Stimulated activated CD8-positive, alpha-beta memory T cell treated with anti-CD3 and anti-CD28 coated beads, Interleukin-15, amount 100 ng/mL, for 1 hour (primary cell): ENCODE measurements at places on chromosomes 12 and 14.

DNA sequence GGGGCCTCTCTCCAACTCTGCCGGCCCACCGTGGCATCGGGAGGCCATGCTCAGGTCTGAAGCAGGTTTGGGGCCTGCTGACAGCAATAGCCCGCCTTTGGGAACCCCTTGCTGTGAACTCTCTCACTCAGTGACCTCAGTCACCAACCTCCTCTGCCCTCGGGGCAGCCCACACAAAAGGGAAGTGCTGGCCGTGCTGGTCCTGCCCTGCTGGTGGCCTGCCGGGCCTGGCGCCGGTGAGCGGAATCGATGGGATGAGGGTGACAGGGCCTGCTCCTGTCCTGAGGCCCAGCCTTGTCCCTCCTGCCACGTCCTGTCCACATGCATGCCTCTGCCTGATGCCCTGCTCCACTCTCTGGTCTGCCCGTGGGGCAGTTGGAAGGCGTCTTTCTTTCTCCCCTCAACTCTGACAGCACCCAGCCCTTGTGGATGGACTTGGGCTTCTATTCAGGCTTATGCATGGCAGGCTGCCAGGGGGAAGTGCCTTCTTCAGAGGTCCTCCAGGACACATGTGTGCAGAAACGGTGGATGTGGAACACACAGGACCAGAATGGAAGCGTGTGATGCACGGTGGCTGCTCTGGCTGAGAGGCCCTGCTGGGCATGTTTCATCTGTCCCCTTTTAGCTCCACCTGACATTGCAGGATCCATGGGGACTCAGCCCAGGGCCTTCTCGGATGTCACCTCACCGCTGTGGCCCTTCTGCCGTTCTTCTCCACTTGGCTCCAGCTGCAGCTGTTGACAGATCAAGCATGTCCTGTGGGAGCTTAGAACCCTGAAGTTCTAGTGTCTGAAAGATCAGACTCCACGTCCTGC, 31.9 kb downstream of the IL31 start:
- no peak for DNase-seq

GRCh38 chr12:107306141-107306659, 212.9 kb upstream of the CRY1 start:
- no peak for DNase-seq

- no peak for DNase-seq
Observed at GRCh38 chr12:123723011-123723410, 10.9 kb downstream of the ATP6V0A2 start.

GRCh38 chr12:39605996-39606395, 13.6 kb downstream of the ABCD2 start:
- no peak for DNase-seq

GRCh38 chr12:113119980-113120669, 15.4 kb downstream of the RASAL1 start:
- no peak for DNase-seq

DNA sequence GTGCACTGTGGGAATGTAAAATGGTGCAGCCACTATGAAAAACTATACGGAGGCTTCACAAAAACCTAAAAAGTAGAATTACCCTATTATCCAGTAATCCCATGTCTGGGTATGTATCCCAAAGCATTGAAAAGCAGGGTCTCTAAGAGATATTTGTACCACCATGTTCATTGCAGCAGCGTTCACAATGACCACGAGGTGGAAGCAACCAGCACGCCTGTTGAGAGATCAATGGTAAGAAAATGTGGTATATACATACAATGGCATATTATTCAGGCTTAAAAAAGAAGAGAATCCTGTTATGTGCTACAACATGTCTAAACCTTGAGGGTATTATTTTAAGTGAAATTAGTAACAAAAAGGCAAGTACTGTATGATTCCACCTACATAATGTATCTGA, 910 bp upstream of the NOPCHAP1 start:
- DNase-seq: no peak

DNA sequence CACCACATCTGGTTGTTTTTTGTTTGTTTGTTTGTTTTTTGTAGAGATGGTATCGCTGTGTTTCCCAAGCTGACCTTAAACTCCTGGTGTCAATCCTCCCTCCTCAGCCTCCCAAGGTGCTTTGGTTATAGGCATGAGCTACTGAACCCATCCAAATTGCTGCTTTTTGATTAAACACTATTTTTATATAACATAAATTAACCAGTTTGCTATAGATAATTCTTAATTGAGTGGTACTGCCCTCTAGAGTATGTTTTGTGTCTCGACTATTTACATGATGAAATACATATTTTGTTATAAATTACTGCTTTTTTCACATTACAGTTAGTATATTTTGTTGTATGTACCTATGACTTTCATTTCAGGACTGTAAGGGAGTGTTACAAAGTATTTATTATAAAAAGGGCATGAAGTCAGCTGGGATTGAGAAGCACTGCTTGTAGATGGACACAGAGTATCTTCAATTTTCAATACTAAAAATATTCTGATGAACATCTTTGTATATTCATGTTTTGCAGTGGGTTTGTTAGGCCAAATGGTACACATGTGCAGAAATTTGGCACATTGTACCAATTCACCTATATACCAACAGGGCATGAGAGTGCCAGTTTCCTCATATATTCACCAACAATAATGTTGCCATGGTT, 14.9 kb upstream of the SCAF11 start:
- no peak for DNase-seq

DNA sequence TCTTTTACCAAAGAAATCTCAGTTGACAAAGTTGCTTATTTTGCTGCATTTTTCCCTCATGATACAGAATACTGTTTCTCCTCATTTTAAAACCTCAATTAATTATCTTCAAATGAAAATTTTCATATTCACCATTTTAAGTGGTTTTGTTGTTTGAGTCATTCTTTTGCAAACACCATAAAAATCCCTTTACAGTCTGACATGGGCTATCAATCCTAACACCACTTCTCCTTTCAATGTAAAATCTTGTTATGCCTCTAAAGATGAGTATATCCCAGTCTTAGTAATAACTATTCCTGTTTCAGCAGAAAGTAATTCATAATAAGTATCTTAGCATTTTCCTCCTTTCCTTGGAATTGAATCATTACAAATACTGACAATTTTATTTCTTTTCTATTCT, 192.2 kb downstream of the SYT1 start:
- no peak for DNase-seq

DNA sequence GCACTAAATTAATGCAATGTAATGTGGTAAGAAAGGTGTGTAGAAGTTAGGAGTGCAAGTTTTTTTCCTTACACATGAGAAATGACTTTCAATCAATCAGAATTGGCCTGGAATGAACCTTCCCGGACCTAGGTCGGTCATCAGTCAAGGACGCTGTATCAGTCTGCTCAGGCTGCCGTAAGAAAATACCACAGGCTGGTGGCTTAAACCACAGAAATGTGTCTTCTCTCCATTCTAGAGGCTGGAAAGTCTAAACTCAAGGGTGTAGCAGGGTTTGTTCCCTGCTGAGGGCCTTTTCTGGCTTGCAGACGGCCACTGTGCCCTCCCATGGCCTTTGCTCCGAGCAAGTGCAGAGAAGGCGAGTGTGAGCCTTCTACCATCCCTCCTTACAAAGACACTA, 86.6 kb upstream of the DYNC1H1 start:
- no peak for DNase-seq

DNA sequence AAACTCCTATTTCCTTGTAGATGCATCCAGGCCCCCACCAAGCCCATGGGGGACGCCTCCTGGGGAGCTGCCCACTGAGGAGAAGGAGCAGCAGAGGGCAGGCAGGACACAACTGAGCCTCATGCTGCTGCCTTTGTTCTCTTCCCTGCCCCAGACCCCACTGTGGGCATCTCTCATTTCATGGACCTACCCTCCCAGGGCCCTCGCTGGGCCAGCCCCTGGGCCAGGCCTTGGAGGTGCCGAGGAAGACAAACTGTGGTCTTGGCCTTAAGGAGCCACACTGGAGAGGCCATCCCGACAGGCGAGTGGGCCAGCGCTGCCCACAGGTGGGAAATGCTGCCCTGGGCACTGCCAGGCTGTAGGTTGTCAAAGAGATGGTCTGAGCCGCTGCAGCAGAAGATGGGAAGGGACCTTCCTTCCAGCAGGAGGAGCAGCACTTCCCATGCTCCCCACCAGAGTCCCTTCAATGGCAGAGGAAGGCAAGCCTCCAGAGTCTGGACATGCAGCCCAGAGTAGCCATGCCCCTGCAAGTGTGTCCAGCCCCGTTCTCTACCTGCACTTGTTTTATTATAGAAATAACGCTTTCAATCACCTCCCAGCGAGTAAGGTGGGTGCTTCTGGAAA, 147.4 kb downstream of the BCL11B start:
- no peak for DNase-seq
